ENCODE measurements at places on chromosomes 5 and 9.
A peak's percentile ranks its signal among the peaks of the same experiment; 100 is the strongest.

DNA sequence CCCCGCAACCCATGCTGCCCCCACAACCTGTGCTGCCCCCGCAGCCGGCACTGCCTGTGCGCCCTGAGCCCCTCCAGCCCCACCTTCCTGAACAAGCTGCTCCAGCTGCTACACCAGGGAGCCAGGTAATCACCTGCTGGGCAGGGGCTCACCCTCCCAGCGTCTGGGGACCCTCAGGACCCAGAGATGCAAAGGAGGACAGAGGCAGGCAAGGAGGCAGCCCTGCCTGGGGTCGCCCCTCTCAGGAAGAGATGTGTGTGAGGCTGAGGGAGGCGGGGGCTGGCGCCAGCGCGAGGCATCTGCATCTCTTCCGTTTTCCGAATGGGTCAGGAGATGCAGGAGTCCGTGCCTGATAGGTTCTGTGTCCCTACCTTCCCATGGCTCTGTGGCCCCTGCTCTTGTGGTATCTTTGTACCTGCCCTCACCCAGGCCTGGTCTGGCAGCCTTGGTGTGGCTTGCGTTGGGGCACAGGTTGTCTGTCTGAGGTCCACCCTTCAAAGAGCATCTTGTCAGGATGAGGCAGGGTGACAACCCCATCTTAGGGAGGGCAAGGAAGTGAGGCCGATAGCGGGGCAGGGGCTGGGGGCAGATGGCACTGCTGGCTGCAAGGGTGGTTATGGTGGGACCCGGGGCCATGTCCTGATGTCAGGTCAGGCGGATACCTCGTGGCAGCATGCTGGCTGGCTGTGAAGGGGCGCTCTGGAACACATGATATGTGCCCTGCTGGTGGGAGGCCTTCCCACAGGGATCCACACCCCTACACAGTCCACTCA lies 75.7 kb downstream of the WNK2 start:
- no peak for DNase-seq

GRCh38 chr5:137101544-137101943 lies 397.6 kb downstream of the SPOCK1 start:
- no peak for DNase-seq

- no peak for DNase-seq
Observed at GRCh38 chr9:129340427-129341170, 162.5 kb upstream of the IER5L start.

DNA sequence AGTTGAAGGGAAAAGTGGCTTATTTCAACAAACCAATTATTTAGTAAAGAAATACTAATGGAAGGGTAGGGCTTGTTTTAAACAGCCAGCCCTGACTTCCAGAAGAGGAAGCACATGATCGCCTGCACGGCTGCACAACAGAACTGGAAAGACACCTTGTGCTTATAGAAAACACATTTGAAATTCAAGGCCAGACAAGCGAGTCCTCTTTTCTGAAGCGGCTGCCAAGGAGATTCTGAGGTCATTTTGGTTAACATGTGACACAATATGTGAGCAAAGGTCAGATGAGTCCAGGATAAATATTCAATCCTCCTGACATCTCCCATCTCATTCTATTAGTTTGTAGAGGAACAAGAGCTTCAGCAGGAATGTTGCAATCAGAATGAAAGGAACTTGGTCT lies 461.4 kb upstream of the ST8SIA4 start:
- DNase-seq: no peak

DNA sequence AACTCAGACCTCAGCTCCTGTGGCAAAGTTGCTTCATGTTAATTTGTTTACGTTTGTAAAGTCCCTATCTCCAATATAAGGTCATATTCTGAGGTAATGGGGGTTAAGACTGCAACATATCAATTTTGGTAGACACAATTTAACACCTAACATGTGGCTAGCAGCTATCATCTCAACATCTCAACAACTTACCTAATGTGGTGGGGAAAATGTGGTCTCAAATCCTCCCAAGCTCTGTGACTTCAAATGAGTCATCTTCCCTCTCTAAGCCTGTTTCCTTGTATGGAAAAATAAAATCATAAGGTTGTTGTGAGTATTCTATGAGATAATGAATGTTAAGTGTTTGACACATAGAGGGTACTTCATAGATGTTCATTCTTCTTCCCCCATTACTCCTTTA lies 443.3 kb downstream of the CDK5RAP2 start:
- DNase-seq: no peak

DNA sequence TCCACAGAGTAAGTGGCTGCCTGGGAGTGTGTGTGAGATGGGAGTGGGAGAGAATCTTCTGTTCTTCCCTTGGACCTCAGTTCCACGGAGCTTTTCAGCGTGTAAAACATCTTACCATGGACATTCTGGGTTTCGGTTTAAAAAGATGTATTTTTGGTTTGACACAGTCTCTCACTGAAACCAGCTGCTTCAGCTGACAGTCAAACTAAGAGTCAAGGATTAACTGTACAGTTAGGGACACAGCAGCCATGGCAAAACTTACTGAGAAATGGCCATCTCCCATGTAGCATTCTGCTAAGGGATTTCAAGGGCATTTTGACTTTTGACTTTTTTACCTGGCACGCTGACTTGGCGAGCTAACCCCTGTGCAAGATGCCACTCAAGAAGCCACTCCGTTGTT lies 93.8 kb upstream of the IL12B start:
- no peak for DNase-seq

GRCh38 chr5:1552521-1553255 lies 28.9 kb upstream of the LPCAT1 start:
- DNase-seq: no peak

GRCh38 chr9:79984429-79985067 lies 412.8 kb downstream of the TLE4 start:
- no peak for DNase-seq

DNA sequence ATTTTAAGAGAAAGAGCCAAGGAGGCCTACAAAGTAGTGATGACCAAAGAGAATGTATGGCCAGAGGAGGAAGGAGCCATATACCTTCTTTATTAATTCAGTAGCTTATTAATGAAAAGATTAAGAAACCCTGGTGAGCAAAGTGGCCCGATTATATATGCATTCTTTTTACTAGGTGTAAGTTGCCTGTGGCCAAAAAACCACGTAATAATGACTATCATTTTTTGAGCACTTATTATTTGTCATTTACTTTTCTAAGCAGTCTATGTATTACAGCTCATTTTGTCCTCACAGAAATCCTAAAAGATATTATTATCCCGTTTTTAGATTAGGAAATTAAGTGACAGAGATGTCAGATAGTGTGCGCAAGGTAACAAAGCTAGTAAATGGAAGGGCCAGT lies 3.0 kb downstream of the CWC27 start:
- no peak for DNase-seq

GRCh38 chr5:54390015-54390414 lies 65.5 kb upstream of the HSPB3 start:
- DNase-seq: no peak

DNA sequence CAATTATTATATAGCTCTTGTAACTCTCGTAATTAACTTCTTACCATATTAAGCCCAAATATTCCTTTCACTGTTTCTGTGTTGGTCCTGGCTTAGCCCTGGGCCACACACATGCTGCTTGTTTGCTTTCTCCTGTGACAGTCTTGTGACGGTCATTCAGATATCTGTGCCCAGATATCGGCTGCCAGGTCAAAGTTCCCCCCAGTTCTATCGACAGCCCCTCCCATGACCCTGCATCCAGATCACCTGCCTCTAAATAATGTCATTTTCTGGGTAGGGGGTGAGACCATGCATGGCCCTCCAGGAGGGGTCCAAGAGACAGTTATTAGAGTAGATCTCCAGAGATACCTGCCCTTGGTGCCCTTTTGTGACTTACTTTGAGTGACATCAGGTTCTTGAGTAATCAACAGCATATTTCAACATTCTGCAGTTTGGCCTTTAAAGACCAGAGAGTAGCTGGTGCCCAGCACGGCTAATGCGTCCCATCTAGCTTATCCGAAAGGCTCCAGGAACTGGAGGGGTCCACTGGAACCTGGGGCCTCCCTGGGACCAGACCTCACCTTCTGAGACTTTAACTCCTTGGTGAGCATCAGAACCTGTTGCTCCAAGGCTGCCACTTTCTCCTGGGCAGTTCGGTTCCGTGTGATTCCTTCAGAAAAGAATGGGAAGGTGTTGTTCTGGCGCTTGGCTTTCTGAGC lies 26.9 kb downstream of the TBC1D2 start:
- peak; percentile 79 for DNase-seq

- no peak for DNase-seq
Observed at GRCh38 chr9:88501086-88501485, 33.9 kb upstream of the NXNL2 start.

GRCh38 chr5:72848474-72849428 lies 32.3 kb downstream of the TNPO1 start:
- peak; percentile 82 for DNase-seq

- DNase-seq: no peak
Observed at GRCh38 chr5:103617090-103617489, 54.5 kb upstream of the NUDT12 start.

DNA sequence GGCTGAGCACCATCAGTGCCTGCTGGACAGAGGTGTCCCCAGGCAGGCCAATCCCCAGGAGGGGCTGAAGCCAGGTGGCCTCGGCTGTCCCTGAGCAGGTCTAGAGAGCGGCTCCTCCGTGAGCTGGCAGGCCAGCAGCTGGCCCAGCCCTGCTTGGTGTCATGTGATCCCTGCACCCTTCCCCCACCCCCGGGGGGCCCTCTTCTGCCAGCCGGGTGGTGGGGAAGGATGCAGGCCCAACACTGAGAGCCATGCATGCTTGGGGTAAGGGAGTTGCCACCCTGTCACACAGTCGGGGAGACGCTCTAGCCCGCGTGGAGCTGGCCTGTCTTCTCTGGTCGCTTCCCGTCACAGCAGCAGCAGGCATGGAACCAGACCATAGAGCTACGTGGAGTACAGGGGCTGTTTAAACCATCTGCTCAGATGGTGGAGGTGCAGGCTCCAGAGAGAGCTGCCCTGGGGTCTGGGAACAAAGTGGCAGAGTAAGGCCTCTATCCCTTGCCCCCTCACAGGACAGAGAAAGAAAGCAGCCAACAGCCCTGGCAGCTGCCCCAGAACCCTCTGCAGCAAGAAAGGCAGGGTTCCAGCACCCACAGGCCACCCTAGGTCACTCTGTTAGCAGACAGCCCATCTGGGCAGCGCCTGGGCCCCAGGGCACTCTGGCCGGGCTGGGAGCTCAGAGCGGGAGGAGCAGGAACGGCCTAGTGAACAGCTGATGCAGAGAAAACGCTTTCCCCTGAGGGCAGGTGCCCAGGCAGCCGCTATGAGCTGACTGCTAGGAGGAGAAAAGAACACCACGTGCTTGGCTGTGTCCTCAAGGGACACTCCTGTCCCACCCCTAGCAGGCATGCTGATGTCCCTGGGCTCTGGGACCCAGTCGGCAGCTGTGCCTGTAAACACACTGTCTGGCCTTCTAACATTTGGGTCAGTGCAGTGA lies 6.8 kb downstream of the RALGDS start:
- peak; percentile 67 for DNase-seq

GRCh38 chr5:154268073-154268472 lies 77.5 kb downstream of the GALNT10 start:
- no peak for DNase-seq

DNA sequence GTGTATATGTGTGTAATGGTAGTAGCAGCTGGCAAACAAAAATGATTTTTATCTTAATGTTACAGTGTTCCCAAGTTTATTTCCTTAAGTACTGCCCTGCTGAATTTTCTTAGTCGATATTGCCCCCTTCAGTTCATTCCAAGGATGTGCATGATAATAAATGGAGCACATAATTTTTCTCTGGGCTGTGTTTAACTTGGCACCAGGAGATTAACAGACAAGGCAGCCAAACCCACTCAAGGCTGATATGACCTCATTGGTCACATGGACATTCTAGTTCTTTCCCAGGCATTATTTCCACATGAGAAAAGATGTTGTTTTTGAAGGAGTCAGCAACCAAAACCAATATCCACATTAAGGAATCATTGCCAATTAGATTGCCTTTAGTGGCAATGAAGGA lies 61.8 kb downstream of the COX7C start:
- DNase-seq: no peak

DNA sequence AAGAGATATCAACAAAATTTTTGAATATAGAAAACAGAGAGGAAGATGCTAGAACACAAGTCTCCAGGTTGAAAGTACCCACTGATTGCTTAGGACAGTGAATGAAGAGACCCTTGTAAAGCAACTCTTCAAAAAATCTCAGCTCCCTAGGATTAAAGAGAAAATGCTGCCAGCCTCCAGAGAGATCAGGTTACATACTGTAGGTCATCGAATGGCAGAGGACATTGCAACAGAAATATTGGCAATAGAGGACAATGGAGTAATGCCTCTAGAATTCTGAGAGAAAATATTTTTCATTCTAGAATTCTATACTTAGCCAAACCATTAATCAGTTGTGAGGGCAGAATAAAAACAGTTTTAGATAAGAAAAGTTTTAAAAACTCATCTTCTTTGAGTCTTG lies 43.1 kb upstream of the ELL2 start:
- DNase-seq: no peak

- DNase-seq: no peak
Observed at GRCh38 chr5:139383993-139384590, 995 bp upstream of the SLC23A1 start.

GRCh38 chr5:62310426-62311143 lies 4.6 kb downstream of the KIF2A start:
- DNase-seq: no peak

- no peak for DNase-seq
Observed at GRCh38 chr5:153974813-153975163, 63.9 kb downstream of the FAM114A2 start.

GRCh38 chr5:149156435-149157083 lies 15.3 kb downstream of the ABLIM3 start:
- DNase-seq: no peak

DNA sequence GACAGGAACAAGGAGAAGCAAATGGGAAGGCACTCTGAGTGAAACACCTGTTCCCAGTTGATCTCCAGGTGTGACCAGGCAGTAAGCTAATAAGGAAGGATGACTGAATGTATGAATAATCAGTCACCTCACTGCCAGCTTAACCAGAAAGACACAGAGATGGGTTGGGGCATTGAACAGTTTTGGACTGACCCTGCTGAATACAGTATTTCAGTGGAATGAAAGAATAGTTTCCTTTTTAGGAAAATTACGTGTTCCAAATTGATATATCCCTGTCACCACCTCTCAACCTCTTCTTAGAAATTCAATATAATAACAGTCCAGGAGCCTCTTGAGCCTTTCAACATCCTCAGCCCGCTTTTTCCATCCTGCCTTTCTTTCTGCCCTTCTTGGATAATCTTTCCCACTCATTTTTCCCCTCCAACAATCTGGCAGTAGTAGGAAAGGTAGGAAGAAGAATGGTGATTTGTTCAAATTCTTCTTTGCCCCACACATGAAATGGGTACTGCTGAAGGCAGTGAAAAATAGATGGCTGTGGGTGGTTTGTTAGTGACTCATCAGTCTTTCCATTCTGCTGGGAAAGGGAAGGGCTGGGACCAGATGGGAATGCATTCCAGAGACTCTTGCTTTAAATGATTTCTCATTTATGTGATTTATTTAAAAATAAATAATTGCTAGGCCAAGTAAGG lies 117.9 kb downstream of the ZSWIM6 start:
- no peak for DNase-seq

GRCh38 chr5:177133853-177134696 lies 502 bp downstream of the NSD1 start:
- peak; percentile 58 for DNase-seq

Data from right lobe of liver (tissue), 6 donors.